ENCODE measurements at places on chromosomes 5 and 9.

- no peak for DNase-seq
Observed at GRCh38 chr5:134103998-134104654, 10.4 kb upstream of the TCF7 start.

DNA sequence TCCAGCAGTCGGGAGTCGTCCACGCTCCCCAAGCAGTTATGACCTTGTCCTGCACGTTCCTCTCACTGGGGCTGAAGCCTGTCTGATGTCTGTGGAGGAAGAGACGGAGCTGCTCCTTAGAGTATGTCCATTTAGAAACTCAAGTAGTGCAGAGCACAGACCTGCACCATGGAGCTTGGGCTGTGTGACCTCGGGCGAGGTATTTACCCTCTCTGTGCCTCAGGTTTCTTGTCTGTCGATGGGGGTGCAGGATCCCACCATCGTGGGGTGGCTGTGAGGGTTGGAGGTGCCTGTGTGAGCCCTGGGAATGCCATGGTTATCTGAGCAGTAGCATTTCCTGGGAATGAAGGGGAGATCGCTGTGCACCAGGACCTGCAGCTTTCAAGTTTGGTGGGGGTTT, 14.2 kb downstream of the TRAF2 start:
- DNase-seq, result no peak

DNA sequence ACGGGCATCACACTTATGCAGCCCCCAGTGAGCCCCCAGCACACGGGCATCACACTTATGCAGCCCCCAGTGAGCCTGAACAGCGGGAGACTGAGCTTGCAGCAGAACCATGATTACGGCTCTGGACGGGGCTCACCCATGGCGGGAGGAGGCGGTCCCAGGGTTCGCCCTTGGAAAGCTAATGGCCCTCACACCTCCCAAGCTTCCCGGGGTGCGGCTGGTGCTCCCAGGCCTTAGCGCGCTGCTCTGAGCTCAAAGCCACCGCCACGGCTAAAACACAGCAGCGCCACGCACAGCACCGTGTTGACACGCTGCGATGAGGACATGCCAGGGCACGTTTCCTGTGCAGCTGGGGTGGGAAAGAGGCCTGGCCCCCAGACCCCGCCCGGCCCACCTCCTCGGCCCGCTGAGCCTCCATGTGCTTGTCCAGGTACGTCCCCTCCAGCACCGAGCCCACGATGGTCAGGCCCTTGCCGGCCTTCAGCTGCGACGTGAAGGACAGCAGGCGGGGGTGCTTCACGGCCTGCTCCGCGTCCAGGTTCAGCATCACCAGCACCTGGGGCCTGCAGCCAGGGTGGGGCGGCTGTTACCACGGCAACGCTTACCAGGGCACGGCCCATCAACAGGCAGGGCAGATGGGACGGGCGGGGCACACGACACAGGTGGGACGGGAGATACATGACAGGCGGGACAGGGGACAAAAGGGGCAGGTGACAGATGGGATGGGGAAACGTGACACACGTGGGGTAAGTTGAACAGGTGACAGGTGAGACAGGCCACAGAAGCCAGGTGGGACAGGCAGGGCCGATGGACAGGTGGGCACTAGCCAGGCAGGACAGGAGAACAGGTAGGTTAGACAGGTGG, 38.4 kb downstream of the SLC12A7 start:
- no peak for DNase-seq

- DNase-seq, result no peak
Observed at GRCh38 chr9:138075961-138076649, 198.5 kb downstream of the CACNA1B start.

GRCh38 chr5:307306-307705, 14.2 kb upstream of the AHRR start:
- DNase-seq, result no peak

DNA sequence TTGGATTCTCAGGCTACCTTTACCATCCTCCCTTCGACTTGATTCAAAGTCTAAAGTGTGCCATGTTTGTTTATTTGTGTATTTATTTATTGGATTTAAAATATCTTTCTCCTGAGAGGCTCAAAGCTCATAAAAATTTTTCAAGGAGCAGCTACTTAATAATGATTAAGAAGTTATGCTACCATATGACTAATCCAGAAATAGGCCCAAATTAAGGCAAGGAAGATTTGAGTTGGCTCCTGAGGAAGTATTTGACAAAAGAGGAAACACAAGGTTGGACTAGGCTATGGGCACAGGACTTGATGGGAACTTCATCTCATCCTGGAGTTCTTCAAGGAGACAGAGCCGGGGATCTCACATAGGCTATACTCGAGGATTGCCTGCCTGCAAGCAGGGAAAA, 22.4 kb upstream of the PPP2CA start:
- DNase-seq, result no peak

DNA sequence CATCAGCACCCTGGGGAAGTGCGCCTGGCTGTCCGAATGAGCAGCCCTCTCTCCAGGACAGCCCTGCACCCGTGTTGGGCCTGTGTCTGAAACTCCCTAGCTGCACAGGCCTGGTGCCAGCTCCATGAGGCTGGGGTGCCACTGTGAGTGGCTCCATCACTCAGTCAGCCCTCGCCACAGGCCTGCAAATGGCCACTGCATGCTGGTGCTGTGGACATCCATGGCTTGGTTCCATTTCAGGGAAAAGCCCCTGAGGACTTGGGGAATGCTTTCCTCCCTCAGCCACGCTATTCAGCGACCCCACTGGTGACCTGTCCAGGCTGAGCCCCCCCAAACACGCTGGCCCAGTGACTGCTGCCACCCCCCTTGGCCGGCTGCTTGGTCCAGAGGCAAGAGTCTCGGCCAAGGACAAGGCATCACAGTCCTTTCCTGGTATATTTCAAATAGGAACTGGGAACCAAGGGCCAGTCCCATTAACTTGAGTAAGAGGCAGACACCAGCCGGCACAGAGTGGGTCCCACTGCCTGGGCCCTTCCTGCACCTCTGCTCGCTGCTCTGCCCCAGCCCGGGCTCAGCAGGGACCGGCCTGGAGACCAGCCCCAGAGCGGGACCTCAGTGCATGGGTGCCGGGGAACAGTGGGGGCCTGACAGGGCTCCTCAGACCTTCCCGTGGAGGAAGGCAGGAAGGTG, 181.3 kb downstream of the AUH start:
- no peak for DNase-seq

DNA sequence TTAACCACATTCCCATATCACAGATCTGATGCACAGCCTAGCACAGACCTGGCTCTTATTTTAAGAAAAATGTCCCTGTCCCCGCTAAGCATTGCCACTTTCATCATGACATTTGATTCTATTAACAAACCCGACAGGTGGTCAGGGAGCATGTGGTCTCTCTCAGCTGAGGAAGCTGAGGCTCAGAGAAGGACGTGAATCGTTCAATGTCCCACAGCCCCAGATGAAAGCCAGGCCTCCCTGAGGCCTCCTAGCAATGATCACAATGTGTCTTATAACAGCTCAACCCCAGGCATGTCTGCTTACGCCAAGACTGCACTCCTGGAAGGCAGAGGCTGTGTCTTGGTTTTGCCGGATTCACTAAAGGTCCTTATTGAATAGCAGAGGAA, 10.4 kb upstream of the CRB2 start:
- no peak for DNase-seq

- DNase-seq, result no peak
Observed at GRCh38 chr9:93792358-93792757, 162.8 kb downstream of the BARX1 start.

- DNase-seq, result peak; percentile 70
Observed at GRCh38 chr5:181159286-181160151, 12.1 kb downstream of the OR2V2 start.

GRCh38 chr5:176687881-176688280, 40.6 kb downstream of the TSPAN17 start:
- no peak for DNase-seq

DNA sequence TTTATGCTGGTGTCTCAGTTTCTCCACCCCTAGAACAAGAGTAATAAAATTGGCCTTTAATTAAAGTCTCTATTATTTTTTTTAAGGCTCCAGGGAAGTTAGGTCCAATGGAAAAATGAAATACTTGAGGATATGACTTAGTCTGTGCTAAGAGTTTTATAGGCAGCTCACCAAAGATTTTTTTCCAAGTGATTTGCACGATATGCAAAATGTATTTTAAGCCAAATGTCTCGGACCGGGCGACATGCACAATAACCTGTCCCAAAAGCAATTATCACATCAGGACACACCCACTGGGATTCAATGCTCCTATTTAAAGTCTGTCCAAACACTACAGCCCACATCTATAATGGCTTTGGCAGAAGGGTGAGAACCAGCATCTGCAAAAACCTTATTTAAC, 136.1 kb upstream of the ANKH start:
- DNase-seq, result no peak

DNA sequence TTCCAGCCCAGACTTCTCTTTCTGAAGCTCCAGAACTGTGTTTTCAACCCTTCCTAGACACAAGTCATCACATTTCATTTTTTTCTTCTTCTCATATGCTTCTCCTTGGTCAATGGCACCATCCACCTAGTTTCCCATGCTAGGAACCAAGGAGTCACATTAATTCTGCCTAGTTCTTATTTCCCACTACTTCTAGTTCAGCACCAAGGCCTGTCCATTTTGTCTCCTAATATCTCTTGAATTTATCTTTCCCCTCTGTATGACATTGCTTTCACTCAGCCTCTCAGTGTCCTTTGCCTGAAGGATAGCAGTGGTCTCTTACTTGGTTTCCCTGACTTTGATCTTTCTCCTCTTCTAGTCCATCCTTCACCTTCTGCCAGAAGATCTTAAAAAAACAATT, 38.8 kb downstream of the ARHGEF28 start:
- DNase-seq, result no peak

DNA sequence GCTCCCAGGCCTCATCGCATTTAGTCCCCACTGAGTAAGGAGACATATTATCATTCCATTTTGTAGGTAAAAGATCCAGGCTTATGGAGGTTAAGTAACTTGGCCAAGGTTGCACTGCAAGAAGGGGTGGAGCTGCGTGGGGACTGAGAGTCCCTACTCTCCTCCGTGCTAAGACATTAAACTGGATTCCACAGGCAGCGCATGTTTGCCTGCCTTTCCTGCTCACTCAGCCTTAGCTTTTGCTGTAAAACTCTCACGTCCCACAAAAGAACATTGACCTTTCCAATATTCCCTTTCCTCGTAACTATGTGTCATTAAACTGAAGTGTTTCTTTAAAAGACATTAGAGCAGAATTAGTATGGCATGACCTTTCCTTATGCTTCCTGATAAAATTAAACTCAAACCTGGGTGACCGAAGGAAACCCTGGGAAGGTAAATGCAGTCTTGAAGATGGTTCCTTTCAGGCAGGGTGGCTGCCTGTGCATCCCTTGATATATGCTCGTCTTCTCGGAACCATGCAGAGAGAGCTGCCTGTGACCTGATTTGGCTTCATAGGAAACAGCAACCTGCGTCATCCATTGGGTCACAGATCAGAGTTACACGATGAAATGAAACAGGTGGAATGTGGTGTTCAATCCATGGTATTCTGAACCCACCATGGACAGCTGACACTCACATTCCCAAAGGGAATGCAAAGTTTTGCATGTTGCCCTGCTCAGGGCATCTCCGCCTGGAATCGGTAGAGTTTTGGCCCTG, 85.9 kb downstream of the TMEM252 start:
- no peak for DNase-seq

- no peak for DNase-seq
Observed at GRCh38 chr5:58842852-58843251, 260.0 kb downstream of the RAB3C start.

GRCh38 chr5:93603793-93604643, 21.0 kb downstream of the NR2F1 start:
- no peak for DNase-seq

GRCh38 chr9:35728041-35728971, 3.7 kb downstream of the TLN1 start:
- DNase-seq, result no peak

GRCh38 chr5:79236362-79236969, 535 bp downstream of the JMY start:
- DNase-seq, result no peak

GRCh38 chr5:15645381-15646160, 145.6 kb downstream of the FBXL7 start:
- no peak for DNase-seq

DNA sequence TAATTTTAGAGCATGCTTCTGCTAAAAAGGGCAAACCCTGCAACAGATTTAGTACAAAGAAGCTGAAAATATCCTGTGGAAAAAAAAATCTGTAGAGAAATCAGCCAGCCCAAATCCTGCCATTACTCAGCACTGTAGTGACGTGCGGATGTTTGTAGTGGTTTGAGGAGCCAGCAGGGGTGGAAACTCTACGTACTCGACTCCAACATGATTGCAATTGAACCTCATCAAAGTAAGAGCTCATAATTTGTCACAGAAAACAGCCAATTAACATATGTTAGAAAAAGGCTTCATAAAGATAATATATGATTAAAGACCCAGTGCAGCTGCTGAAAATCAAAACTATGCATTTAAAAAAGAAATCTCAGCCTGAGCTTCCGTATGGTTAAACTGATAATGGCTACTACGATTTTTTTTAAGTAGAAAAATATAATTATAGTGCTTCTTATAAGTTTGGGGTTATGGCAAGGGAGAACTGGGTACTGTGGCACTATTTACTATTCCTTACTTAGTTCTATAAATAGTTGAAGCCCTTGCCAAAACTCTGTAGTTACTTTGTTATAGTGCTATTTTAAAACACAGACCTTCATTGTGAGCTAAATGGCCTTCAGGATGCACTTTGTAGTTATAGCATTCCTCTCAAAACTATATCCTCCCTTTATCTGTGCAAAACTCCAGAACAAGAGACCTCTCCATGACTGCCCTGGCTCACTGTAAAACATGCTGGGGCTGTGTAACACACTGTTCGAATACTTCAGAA, 49.4 kb downstream of the MEF2C start:
- DNase-seq, result peak; percentile 10

GRCh38 chr9:102842423-102842822, 152.7 kb upstream of the CYLC2 start:
- no peak for DNase-seq

- DNase-seq, result no peak
Observed at GRCh38 chr9:113957821-113958341, 81.8 kb downstream of the ZNF618 start.

DNA sequence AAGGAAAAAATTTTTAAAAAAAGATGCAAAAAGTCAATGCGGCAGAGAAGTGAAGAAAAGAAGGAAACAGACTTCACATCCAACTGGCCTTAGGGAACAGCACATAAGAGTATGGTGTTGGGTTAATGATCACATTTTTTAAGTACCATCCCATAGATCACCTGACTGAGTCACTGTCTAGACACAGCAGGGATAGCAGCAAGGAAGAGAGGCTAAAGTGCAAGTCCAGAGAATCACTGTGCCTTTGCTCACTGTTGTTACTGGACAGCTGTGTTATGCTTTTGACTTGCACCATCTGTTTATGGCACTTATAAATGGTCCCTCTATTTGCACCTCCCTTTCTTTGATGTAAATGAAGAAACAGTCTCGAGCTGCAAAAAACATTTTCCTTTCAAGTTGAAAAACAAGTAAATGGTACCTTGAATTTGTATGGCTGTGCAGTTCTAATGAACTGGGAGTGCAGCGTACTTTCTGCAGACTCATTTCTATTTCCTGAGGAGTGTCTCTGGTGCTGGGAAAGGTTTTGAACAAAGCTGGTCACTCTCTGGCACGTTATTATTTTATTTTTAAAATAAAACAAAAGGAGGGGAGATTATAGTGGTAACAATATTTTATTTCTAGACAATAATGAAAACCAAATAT, 84.2 kb downstream of the TRPM6 start:
- no peak for DNase-seq
